ENCODE measurements at places on chromosomes 5 and 9.

GRCh38 chr5:132489051-132489770, 1.4 kb downstream of the IRF1 start:
- no peak for DNase-seq

- DNase-seq = no peak
Measured at GRCh38 chr9:98264516-98264915, 9.1 kb upstream of the TBC1D2 start.

GRCh38 chr9:123225995-123226394, 42.4 kb downstream of the STRBP start:
- DNase-seq = no peak

- no peak for DNase-seq
Measured at GRCh38 chr5:140951636-140952035, 14.6 kb upstream of the PCDHAC2 start.

DNA sequence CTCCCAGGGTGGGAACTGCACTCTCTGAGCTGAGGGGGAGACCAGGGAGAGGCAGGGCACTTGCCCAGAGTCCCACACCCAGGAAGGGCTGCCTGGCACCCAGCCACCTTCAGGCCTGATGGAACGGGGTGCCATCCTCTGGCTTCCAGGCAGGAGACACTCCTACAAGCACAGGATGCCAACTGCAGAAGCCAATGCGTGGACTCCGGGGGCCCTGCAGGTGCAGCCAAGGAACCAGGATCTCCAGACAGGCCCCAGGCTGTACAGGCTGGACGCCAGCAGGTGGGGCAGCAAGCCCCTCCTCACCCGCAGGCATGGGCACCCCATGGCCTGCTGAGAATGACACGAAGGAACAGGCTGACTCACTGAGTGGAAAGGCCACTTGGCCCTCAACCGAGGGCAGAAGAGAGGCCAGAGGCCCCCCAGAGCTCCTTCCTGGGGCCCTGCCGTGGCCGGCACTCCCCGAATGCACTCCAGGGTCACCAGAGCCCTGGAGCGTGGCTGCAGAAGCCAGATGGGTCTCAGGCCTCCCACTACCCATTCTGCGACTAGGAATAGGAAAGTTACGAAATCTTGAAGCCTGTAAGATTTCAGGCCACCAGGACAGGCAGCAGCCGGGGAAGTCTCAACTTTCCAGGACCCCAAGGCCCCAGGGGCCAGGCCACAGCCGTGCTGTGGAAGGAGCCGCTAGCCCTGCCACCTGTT, 15.7 kb downstream of the NACC2 start:
- DNase-seq = peak; percentile 96

DNA sequence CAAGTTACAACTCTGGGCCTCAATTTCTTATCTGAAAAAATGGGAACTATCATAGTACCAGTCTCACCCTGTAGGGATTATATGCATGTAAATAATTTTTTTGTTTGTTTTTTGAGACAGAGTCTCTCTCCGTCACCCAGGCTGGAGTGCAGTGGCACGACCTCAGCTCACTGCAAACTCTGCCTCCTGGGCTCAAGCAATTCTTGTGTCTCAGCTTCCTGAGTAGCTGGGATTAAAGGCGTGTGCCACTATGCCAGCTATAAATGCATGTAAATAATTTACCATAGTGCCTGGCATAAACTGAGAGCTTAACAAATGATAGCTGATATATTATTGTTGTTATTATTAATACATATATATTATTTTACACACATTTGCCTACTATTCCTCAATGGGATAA, 3.0 kb upstream of the ARHGAP26 start:
- DNase-seq = no peak

DNA sequence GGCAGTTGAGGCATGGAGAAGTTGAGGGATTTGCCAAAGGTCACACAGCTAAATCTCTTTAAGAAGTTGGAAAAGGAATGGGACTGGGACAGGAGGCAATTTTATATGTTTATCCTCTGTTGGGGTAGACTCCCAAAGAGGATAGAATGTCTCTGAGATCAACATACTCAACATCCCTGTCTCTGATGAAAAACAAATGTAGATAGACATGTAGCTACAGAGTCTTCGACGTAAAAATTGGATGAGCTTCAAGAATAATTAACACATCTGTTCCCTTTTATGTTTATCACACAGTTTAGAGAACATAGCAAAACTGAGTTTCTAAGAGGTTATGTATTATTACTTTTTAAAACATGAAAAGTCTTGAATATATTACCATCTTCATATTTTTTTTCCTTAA, 204.6 kb upstream of the CD180 start:
- no peak for DNase-seq

DNA sequence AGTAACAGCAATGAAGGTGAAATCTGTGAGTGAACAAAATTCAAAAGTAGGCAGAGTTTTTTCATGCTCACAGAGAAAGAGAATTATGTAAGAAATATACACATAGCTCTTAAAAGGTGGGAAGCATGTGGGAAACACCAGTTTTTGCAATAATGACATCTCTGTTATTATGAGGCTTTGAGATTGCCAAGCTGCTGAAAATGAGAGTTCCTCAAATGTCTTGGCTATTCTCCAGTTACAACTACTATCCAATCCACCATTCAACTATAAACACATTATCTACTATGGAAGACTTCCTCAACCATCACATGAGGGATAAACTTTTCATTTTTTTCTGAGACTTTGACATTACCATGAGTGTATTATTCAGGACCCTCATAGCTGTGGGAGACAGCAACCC, 420.8 kb upstream of the ACTBL2 start:
- DNase-seq = no peak

- DNase-seq = no peak
Measured at GRCh38 chr9:131306397-131307004, 17.0 kb downstream of the PLPP7 start.

DNA sequence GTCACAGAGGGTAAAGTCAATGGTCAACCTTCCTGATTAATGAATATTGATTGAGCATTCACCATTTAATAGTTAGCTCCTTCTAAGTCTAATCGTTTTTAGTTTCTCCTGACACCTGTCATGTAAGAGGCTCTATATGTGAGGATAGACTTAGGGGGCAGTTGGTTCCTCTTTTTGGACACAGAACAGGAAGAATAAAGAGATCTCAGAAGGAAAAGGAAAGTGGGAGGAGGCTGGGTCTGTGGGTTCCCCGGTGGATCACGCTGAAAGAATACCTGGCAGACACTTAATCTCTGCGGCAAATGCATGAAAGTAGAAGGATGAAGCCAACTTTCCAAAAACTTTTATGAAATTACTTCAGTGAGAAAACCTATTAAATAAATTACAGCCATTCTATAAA, 98.4 kb downstream of the PDE4D start:
- no peak for DNase-seq

- no peak for DNase-seq
Measured at GRCh38 chr9:109962215-109962614, 182.2 kb downstream of the PALM2AKAP2 start.

DNA sequence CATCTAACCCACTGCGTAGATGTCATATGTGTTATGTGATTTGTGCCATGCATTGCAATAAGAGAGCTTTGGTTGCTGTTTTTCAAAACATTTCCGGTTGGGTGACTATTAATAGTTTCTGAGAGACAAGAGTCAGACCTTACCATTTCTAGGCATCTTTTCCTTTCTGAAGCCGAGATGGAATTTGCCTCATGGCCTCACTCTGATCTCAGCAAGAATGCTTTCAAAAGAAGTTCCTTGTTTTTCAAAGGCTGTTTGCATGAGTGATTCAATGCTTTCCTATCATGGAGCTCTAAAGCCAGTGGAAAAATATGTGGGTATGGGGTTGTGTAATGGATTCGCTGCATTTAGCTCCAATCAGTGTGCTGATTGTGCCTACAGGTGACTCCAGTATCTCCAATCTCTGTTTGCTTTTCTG, 203.1 kb upstream of the PPP1R2B start:
- DNase-seq = no peak

- DNase-seq = no peak
Measured at GRCh38 chr5:90000351-90000750, 409.2 kb downstream of the CETN3 start.

GRCh38 chr9:32782476-32783167, 718 bp upstream of the TMEM215 start:
- no peak for DNase-seq

DNA sequence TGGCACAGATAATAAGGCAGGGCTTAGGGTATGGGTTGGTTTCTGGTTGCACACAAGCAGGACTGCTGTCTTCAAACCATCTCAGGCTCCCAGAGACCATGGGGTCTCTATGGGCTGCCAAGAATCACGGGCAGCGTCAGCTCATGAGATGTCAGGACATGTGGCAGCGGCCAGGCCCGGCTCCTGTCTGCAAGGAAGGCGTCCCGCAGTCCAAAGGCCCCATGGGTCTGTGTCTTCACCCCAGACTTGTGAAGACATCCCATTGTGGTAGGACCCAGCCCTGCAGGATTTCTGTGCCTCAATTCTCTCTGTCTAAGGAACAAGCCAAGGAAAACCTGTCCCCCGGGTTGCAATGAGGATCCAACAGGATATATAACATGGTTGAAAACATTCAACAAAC, 32.6 kb downstream of the IPPK start:
- DNase-seq = no peak

DNA sequence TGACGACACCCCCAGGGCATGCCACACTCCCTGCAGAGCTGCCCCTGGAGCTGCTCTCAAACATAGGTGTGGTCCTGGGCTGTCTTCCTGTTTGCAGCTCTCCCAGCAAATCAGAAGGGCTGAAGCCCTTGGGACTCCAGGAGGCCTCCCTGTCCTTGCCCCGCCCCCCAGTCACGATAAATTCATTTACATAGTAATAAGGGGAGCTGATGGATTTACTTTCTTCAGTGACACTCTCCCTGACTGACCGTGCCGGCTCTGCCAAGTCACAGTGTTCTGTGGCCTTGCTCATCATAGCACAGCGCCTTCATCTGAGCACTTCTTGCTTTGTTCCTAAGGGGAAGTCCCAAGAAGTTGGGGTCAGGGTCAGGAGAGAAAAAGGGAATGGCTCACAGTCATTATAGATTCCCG, 121.4 kb downstream of the ENC1 start:
- no peak for DNase-seq

- peak; percentile 4 for DNase-seq
Measured at GRCh38 chr9:91843623-91844148, 106.3 kb downstream of the ROR2 start.

DNA sequence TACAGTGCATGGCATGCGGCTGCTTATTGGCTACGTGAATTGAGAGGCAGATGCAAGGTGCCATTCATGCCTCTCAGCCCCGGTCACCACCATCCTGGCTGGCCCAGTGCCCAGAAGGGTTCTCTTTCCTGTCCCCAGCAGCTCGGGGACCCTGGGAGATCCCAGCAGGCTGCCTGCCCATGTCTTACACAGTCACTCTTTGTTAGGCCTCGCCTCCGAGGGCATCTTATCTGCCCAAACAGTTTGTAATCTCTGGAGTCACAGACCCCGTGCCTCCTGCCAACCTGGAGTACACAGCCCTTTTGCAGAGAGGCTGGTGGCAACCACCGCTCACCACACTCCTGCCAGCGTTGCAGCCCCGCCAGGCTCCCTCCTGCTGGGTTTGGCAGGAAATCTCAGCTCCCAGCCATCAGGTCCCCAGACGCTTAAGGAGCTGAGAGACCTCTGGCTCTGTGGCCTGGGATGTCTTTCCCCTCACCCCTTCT, 7.0 kb upstream of the AK1 start:
- peak; percentile 85 for DNase-seq

DNA sequence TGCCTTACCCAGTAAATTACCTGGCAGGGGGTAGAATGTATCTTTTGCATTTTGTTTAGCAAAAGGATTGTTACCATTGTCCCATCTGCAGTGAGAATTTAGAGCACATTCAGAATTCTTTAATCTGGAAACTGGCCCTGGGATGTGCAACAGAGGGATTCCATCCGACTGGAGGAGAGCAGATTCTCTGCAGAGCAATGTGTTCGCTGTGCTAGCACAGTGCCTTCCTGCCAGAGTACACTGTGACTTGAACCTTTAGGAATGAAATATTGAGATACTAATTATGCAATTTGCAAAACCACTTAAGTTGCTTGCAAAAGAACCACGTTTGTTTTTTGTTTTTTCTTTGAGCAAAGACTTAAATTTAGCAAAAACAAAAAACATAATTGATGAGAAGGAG, 22.5 kb upstream of the DMRT1 start:
- no peak for DNase-seq

GRCh38 chr5:137395011-137395755, 103.9 kb downstream of the SPOCK1 start:
- DNase-seq = peak; percentile 41

- no peak for DNase-seq
Measured at GRCh38 chr9:107312376-107313050, 29.4 kb downstream of the RAD23B start.

GRCh38 chr9:27198190-27198589, 89.2 kb downstream of the TEK start:
- no peak for DNase-seq

DNA sequence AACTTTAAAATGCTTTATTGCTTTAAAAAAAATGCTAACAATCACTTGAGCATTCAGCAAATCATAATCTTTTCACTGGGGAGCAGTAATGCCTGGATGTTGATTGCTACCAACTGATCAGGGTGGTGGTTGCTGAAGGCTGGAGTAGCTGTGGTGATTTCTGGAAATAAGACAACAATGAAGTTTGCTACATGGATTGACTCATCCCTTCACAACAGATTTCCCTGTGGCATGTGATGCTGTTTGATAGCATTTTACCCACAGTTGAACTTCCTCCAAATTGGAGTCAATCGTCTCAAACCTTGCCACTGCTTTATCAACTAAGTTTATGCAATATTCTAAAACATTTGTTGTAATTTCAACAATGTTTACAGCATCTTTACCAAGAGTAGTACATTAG, 83.3 kb downstream of the MLLT3 start:
- no peak for DNase-seq

GRCh38 chr9:14052359-14052758, 261.6 kb downstream of the NFIB start:
- DNase-seq = no peak

GRCh38 chr5:147481874-147482705, 27.8 kb downstream of the DPYSL3 start:
- DNase-seq = peak; percentile 24

DNA sequence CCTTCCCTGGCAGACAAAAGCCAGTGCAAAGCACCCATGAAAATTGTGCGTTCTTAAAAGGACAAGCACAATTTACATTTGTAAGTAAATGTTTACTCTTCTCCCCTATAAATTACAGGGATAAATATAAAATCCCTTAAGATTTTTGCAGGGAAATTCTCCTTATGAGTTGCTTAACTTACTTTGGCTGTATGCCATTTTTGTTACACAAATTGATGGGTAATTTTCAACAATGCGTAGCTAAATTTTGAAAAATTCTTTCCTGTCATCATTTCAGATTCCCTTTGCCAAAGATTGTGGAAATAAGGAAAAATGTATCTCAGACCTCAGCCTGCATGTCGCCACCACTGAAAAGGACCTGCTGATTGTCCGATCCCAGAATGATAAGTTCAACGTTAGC, 64.2 kb upstream of the ITGA2 start:
- peak; percentile 4 for DNase-seq

- no peak for DNase-seq
Measured at GRCh38 chr9:35948901-35949318, 9.0 kb downstream of the OR2S2 start.
